ENCODE measurements at places on chromosomes 4 and X.

DNA sequence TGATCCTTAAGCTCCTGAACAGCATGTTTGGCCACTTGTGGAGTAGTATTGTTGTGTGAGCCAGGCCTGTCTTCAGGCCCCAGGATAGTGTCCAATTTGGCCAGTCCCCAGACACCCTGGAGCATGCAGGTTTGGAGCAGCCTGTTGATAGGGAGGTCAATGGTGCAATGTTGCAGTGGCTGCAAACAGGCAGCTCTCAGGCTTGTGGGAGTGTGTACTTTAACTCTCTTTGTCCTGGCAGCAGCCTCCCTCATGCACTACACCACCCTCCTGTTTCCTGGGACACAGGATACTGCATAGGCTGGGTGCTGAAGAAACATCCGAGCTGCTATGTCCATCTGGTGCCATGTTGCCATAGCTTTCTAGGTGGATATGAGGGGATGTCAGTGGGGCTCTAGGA is 24.0 kb downstream of the TECRL start:
- no peak for DNase-seq

DNA sequence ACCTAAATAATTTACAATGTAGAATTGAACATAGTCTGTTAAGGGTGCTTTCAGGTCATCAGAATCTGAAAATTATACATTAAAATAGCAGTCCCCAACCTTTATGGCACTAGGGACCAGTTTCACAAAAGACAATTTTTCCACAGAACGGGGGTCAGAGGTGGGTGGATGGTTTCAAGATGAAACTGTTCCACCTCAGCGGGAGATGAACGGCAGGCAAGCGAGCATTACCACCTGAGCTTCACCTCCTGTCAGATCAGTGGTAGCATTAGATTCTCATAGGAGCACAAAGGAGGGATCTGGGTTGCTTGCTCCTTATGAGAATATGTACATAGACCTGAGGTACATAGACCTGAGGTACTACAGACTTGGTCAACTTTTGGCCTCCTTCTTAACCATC is 29.0 kb downstream of the LRBA start:
- DNase-seq = peak; percentile 15

DNA sequence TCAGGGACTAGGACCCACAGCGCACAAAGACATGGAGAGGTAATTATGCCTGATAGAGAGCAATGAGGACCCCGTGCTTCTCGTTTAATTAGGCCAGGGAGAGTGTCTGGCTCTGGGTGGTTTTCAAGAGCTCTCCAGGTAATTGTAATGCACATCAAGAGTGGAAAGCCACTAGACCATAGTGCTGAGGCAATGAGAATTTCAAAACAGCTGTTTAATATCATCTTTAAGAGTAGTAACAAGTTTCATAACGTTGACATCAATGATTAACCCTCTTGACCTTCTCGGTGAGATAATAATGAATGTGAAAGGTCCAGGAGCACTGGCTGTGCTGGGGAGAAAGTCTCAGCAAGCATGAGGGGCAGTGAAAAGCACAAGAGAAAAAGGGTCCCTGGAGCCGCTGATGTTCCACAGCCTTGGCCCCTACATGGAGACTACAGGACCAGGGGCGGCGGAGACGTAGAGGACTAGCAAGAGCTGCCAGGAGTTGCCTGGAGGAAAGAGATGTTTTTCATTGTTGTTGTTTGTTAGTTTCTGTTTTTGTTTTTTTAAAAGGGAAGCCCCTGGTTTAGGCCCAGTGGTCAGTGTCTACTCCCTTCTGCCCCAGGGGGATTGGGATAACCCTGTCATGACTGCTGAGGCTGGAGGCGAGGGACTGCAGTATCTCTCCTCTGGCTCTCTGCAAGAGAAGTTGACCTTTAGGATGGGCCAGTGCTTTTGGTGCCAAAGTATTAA is 14.8 kb upstream of the CXCR3 start:
- no peak for DNase-seq

DNA sequence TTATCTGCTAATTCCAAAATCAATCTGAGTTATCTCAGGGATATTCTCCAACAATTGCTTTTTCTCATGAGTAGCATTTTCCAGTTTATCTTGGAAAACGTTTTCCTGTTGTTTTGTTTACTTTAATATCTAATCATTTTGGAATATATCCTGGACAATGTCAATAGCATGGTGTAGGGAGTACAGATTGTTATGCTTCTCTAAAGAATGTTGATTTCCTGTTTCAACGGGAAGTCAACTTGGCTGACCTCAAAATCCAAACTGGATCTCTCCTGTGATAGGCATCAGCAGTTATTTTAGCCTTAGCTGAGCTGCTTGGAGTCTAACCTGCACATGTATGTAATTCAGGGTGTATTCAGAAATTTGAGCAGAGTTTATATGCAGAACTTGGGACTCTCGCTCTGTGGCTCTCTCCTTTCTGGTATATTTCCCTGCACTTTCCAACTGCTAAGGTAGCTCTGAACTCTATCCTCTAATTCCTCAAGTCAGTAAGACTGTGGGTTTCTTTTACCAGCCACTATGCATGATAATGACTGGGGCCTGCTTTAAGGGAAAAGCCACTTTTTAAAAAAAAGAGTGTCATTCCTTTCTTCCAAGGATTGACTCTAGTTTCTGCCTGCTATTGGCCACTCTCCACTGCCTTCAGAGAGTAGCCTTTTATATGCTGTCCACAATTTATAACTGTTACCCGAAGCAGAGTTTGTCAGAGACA is 7.7 kb downstream of the PRSS48 start:
- no peak for DNase-seq

DNA sequence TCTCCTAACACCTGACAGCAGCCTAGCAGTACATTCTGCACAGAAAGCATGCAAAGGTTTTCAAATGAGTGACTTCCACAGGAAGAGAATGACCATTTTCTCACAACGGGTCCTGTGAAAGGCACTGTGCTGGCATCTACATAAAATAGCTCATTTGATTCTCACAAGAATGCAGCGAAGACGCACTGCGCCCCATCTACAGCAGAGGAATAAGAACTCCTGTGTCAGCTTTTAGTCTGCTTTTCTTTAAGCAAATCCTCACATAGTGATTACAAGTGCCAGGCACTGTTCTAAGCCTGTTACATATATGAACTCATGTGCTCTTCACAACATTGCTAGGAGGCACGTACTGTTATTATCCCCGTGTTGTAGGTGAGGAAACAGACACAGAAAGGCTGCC is 62.5 kb downstream of the AFAP1 start:
- DNase-seq = no peak

GRCh38 chrX:97096385-97096784 is 212.7 kb downstream of the RPA4 start:
- DNase-seq = no peak

Measured in stimulated activated CD4-positive, alpha-beta T cell treated with anti-CD3 and anti-CD28 coated beads, Interleukin-12 subunit alpha, Interleukin-12 subunit beta, amount 100 ng/mL, for 48 hours (primary cell).